NCI-H1092 treated with DMSO at 0.1 percent for 48 hours (cell line): ENCODE measurements at places on chromosomes 2 and 18.

DNA sequence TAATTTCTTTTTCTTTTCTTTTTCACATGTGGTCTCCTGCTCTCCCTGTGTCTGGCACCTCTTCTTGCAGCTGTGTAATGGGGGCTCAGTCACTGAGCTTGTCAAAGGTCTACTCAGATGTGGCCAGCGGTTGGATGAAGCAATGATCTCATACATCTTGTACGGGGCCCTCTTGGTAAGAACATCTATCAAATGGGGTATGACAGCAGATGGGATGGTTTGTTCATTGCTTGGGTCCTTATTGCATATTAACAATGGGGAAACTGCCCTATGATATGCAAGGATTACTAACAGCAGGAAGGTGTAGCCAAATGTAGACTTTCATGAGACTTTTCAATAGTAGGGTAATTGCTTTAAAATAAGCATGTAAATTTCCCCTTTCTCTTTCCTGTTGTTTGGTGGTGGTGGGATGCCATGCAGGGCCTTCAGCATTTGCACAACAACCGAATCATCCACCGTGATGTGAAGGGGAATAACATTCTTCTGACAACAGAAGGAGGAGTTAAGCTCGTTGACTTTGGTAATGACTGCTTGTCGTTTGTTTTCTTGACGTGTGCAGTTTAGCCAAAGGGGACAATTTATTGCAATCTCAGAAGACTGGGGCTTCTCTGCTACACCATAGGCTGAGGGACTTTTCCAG, 36.5 kb downstream of the MYO3B start:
- DNase-seq, result no peak

DNA sequence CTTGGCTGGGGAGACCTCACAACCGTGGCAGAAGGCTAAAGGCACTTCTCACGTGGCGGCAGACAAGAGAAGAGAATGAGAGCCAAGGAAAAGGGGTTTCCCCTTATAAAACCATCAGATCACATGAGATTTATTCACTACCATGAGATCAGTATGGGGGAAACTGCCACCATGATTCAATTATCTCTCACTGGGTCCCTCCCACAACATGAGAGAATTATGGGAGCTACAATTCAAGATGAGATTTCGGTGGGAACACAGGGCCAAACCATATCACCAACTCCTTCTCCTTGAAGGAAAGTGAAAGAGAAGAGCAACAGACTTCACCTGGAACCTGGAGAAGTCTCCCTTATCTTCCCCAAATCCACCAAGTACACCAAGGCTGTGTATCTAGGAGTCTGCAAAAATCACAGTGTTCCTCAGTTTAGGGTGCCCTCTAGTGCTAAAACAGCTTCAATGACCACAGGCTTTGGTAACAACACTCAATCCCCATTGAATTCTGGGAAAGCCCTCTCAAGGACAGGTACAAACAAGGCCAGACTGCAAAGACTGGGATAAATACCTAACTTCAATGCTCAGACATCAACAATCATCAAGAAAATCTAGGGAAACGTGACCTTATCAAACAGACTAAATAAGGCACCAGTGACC, 148.8 kb upstream of the SRD5A2 start:
- peak; percentile 15 for DNase-seq

- no peak for DNase-seq
Measured at GRCh38 chr2:235377176-235377575, 116.7 kb upstream of the AGAP1 start.

DNA sequence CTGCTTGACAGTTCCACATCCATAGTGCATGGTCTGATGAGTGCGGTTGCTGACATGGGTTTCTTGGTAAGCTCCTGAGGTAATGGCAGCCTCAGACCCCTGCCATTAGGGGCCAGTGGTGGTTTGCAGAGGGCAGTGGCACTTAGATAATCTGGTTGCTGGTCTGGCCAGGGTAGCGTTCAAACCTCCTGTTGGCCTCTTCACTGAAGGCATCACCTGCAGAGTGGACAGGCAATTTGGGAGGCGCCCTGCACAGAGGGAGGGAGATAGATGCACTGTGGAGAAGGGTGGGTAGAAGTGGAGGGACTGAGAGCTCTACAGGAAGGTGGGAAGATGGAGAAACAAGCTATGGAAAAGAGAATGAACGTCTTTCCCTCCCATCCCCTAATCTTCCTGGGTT, 3.7 kb downstream of the HTRA2 start:
- DNase-seq, result no peak

DNA sequence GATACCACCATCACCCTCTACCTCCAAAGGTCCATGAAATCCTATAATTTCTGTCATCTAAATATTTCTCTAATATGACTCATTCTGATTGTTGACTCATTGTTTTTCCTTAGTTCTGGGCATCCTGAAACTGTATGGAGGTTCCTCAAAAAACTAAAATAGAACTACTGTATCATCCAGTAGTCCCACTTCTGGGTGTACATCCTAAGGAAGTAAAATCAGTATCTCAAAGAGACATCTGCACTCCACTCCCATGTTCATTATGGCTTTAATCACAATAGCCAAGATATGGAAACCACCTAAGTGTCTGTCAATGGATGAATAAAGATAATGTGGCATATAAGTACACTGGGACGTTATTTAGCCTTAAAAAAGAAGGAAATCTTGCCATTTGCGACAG, 125.8 kb upstream of the MYO3B start:
- DNase-seq, result no peak

DNA sequence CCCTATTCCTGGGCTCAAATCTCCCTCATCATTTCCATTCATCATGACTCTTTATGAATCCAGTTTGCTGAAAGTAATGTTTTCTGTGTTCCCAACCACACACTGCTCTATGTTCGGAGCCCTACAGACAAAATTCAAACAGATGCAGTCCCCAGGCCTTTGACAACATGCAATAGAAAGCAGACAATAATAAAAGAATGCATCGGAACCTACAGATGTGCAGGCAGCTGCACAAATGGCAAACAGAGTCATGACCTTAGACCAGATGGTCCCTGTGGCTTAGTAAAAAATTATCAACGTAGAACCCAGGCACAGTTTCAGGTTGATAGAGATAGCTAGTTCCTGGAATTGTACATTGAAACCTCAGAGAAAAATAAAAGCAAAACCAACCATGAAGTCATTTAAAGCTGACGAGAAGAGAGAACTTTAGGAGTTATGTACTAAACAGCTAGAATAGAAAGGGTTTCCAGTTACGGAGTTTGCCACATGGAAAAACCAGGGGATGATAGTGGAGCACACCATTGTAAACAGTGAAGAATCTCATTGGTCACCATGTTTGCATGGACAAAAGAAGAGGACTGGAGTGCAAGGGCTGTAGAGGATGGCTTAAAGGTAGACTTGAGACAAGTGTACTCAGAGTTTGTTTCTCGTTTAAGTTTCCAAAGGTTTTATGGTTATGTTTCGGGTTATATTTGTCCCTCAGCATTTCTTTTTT, 23.2 kb upstream of the ACVR1 start:
- no peak for DNase-seq

DNA sequence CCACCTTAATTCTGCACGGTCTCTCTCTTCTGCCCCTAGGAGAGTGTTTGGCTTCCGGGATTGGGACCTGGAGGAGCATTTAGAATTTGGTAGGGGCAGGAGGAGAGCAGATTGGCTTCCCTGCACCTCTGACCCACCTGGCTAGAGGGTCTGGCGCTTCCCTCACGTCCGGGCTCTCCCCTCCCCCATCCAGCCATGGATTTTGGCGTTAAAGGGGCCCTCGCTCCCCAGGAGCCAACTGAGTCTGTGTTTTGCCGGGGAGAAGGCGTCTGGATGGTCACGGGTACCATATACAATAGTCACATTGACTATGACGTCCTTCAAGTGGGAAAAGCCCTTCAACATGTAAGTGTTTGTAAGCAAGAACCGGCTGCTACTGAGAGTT, 6.6 kb downstream of the HOXD3 start:
- no peak for DNase-seq

GRCh38 chr2:150484461-150485021, 2.9 kb downstream of the RND3 start:
- no peak for DNase-seq

DNA sequence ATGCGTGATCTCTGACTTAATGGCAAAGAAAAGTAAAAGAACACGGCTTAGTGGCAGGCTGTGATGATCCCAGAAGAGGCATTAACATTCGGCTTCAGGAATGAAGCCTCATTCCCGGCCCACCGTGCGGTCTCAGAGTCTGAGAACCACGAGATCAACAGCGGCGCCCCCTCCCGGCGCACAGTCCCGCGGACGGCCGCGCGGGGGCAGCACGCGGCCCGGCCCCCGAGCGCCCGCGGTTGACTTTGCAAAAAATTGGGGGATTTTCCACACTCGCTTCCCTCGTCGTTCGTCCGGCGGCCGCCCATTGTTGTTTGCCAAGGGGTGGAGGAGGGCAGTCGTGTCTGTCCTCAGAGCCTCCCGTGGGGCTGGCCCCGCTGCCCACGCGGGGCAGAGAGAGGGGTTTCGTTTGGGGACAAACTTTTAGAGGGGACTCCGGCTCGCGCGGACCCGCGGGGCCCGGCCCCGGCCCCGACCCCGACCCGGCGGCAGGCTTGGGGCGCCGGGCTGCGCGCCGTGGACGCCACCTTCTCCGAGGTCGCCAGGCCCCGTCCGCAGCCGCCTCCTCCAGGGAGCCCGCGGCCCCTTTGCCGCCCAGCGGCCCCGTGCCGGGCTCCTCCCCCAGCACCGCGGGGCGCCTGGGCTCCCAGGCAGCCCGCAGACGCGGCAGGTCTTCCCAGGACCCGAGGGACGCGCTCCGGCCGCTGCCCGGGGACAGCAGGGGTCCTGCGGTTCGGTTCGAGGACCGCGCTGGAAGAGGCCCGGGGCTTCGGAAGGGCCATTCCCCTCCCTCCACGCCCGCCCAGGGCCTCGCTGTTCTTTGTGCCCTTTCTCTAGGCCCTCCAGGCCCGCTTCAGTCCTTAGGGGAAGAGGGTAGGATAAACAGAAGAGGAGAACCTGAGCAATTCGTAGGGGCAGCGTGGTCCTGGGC, 3.4 kb upstream of the HS6ST1 start:
- DNase-seq, result peak; percentile 27

DNA sequence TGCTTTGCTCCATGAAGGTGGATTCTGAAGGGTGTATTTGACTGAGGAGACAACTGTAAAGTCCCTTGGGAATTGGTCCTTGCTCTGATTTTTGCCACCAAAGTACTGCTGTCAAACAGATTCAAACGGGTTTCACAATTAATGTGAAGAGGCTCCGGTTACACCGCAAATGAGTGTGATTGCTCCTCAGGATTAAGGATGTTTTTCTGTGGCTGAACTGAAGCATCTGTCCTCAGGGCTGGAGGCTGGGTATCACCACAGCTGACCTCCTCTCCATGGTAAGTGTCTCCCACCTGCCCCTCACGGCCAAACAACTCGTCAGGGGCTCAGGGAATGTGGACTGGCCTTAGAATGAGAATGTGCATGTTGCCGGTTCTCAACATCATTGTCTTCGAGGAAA, 130.4 kb upstream of the NDUFV2 start:
- DNase-seq, result no peak

DNA sequence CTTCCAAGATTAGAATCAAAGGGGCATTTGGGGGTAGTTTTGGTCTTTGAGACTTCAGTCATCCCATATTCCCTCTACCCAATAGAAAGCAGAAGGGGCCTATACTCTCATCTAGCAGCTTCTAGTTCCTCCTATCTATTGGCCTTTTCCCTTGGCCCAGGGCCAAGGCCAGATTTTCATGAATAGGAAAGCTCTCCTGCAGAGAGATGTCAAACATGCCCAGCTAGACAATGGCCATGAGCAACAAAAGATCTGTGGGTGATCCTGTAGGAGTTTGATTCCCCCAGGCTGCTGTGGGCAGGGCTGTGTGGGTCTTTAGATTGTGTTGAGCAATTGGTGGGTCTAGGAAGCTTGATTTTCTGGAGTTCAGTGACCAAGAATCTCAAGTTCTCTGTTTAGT, 2.9 kb upstream of the ADCYAP1 start:
- no peak for DNase-seq

GRCh38 chr2:86634352-86634751, 10.7 kb upstream of the RNF103 start:
- no peak for DNase-seq

DNA sequence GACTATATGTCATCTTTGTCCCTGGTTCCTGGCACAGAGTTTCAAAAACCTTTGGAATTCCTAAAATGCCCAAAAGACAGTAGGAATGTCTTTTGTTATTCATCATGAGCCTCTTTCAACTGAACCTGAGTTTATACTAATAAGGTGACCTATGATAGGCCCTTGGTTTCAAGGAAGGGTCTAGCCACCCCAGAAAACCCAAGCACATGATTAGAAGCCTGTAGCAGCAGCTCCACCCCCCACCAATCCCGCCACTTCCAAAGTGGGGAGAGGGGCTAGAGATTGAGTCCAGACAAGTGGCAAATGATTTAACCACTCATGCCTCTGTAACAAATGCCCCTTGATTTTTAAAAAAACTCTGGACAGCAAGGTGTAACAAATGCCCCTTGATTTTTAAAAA, 56.8 kb downstream of the ADD2 start:
- DNase-seq, result no peak

- no peak for DNase-seq
Measured at GRCh38 chr18:26397019-26397418, 151.3 kb downstream of the KCTD1 start.

GRCh38 chr2:67453310-67453709, 56.2 kb downstream of the ETAA1 start:
- no peak for DNase-seq

- no peak for DNase-seq
Measured at GRCh38 chr2:61439241-61440002, 31.5 kb downstream of the USP34 start.

GRCh38 chr2:75792146-75792545, 81.4 kb upstream of the GCFC2 start:
- DNase-seq, result no peak

- DNase-seq, result no peak
Measured at GRCh38 chr2:181924336-181924735, 32.8 kb downstream of the ITPRID2 start.

DNA sequence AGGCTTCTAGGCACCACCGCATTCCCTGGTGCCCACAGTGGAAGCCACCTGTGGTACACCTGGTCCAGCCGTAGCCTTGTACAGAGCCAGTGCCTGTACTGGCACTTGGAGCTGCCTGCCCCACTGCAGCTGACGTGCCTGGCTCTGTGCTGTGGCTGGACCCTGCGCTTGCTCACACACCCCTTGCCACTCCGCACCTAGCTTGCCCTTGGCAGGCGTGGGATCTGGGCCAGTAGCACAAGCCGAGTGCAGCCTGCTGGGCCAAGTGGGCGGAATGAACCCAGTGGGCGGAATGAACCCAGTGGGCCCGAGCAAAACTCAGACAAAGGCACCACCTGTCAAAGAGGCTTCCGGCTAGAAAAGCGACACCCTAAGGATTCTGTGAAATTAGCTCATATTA, 126.3 kb downstream of the ARHGAP28 start:
- DNase-seq, result no peak

DNA sequence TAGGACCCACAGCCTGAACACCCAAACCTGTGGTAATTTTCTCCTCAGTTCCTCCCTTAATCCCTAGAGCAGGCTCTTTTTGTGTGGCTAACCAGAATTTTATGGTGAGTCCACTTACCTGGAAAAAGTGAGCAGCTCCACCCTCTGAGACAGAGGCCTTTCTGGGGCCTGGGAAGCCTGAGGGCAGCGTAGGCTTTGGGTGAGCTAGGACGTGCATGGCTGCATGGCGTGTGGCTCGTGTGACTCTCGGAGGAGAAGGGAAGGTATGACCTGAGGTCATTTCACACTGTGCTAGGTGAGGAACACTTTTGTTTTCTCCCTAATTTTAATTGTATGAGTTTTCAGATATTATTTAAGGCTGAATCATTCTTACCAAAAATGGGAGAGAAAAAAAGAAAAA, 73.5 kb upstream of the DYNAP start:
- no peak for DNase-seq

- no peak for DNase-seq
Measured at GRCh38 chr2:11407413-11407812, 58.5 kb downstream of the E2F6 start.
